GOT3 (cell line): ENCODE measurements at places on chromosomes 1 and 21.

GRCh38 chr1:72759486-72759885, 477.1 kb upstream of the NEGR1 start:
- DNase-seq, result no peak

- DNase-seq, result no peak
These were observed 1.5 kb downstream of the NAXE start for GRCh38 chr1:156592910-156593660.

GRCh38 chr1:215911406-215911968, 344.4 kb downstream of the KCTD3 start:
- DNase-seq, result no peak

- no peak for DNase-seq
These were observed 4.1 kb downstream of the PPT1 start for GRCh38 chr1:40092706-40093639.
